Iris pigment epithelial cell (primary cell): ENCODE measurements at places on chromosomes 3 and 15.

- DNase-seq = no peak
Observed at GRCh38 chr15:58957101-58957973, 23.9 kb upstream of the SLTM start.

GRCh38 chr15:80609091-80609490, 86.0 kb upstream of the ABHD17C start:
- DNase-seq = no peak

DNA sequence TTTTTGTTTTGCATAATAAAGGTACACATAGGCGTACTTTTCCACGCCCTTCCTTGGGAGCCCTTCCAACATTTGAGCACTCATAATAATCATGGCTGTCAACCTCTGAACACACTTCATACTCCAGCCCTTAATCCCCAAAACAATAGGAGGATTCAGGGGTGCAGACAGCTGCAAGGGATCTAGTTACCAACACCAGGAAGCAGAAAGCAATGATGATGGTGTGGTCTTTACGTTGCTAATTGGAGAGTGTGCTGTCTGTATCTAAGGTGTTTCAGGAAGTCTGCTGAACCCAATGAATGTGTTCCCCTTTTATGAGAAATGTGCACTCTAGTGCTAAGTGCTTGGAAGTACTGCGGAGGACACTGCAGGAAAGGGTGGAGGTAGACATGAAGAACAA, 60.3 kb upstream of the PDZRN3 start:
- no peak for DNase-seq

DNA sequence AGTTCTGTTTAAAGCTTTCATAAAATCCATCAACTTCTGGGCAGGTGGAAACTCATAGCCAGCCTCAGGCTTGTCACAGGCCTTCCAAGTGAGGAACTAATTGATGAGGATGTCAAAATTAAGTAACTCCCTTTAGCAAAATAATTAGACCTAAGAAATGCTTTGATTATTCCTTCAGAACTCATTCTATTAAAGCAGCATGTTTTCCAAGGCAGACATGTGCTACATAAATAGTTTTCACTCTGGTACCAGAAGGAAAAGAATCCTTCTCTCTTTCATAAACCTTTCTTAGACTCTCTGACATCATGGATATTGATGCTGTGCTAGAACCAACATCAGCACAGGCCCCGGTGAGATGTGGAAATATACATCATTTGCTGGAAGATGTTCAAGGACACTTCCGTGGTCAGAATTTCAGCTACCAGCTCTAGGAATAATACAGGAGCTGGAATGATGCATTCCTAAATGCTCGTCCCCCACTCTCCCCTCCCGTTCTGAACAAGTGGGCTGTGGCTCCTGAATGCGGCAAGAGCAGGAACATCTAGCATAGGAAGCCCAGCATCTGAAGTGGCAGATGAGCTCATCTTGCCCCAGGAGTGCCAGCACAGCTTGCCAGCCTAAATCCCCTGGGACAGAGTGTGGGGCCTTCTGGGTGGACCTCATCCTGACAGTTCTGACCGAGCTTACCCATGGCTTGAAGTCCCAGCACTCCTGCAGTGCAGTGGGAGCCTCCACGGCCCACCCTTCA, 82.4 kb downstream of the WWTR1 start:
- peak; percentile 94 for DNase-seq

- no peak for DNase-seq
Observed at GRCh38 chr3:131620977-131621376, 118.2 kb upstream of the MRPL3 start.

DNA sequence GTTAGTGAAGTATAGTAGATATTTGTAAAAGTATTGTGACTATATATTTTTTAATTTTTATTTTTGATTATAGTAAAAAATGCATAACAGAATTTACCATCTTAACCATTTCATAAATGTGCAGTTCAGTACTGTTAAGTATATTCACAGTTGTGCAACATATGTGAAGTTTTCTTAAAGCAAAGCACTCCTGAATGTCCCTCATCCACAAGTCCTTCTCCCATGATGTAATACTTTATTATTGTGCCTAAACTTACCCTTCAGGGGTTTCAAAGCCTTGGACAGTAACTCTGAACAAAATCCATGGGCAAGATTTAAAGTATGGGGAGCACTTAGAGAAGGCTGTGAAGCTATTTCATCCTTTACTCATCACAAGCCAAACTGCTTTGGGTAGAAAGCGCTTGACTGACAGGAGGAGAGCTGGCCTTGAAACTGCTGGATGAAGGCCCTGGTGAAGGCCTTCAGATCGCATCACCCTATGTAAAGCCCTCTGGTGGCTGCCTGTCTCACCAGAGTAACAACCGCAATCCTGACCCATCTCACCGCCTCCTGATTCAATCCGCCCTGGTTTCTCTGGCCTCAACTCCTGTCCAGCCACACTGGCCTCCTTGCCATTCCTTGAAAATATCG, 28.0 kb downstream of the LSM3 start:
- no peak for DNase-seq

DNA sequence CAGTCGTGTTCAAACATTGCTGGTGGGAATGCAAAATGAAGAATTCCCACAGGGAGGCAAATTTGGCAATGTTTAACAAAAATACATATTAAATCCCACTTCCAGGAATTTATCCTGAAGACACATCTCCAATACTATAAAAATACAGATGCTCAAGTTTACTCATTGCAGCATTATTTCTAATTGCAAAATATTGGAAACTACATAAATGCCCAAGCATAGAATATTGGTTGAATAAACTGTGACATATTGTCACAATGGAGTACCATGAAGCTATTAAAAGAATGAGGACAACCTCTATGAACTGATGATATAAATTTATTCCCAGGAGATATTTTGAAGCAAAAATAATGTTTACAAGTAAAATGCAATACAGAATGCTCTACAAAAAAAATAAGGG, 49.7 kb upstream of the UBE2E2 start:
- no peak for DNase-seq

GRCh38 chr15:88657326-88658069, 18.7 kb downstream of the ISG20 start:
- DNase-seq = peak; percentile 55

- DNase-seq = no peak
Observed at GRCh38 chr3:144931590-144931989, 960.0 kb downstream of the DIPK2A start.

- DNase-seq = no peak
Observed at GRCh38 chr15:74794970-74795349, 13.1 kb downstream of the CSK start.

DNA sequence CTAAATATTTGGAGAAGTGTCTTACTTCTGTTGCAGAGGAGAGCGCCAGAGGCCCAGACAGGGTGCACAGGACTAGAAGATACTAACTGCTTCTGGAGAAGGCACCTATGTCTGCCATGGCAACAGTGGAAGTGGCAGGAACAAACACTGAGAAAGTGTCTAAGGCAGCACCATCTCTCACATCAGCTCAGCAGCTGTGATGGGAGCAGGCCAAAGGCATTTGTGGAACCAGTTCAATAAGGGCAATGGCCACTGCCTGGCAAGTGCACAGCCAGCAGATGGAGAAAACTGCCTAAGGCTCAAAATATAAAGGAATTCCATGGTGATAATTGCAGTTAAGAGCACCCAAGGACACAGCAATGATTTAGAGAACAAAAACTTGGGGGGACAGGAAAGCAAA, 563.0 kb upstream of the CCDC54 start:
- DNase-seq = no peak

GRCh38 chr3:10440684-10441083, 64.7 kb downstream of the ATP2B2 start:
- DNase-seq = no peak

DNA sequence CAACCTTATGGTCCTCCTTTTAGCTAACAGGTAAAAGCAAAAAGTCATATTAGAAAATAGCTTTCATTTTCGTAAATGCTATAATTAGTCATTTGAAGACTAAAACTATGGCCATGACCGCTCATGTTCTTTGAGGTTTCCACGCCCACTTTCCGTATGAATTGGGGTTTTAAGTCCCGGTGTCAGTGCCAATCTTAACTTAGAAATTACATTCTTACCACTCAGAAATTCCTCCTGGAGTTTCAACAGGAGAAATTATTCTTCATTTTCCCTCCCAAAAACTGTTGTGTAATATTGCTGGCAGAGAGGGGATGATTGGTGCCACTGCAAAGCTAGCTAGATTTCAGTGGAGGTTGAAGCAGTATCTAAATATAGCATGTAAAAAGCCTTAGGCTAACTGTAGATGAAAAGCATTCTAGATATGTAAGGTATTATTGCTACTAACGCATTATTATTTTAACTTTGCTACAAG, 71.0 kb upstream of the MDFIC2 start:
- no peak for DNase-seq

DNA sequence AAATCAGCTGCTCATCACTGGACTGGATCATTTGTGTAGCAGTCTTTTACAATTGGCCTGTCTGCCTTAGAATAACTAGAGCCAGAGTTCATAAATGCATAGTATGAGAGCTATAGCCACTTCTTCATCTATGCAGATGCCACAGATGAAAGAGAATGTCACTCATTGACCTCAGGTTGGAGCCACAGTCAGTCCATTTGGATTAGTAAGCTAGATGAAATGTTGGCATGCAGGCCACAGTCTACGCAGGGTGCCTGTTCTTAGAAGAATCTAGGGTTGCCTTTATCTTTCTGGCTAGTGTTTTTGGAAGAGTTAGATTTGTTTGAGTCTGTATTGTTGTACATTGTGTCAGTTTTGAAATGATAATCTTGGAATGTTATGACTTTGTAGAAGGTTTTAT, 25.4 kb upstream of the EDEM1 start:
- DNase-seq = peak; percentile 89

GRCh38 chr3:180679178-180680096, at the start of gene CCDC39:
Gene CCDC39 (minus strand): TSS chr3:180679489. CDS start chr3:180679380, 109 bp downstream.
- peak; percentile 51 for DNase-seq

DNA sequence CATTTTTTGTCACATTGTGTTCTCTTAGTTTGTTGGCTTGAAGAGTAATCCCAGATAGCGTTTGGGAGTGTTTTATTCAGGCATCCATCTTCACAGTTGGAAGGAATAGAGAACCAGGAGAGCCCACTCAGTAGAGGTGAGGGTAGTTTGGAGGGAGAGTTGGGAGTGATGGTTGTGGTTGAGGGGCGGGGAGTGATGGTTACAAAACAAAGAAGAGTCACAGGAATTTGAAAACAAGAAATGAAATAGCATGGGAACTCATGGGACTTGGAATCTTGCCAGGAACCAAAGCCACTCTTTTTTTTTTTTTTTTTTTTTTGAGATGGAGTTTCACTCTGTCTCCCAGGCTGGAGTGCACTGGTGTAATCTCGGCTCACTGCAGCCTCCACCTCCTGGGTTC, 36.3 kb downstream of the DUT start:
- DNase-seq = peak; percentile 64

- DNase-seq = no peak
Observed at GRCh38 chr3:183692436-183692835, 5.2 kb upstream of the YEATS2 start.

GRCh38 chr15:80920271-80920699, 69.3 kb downstream of the MESD start:
- DNase-seq = no peak

DNA sequence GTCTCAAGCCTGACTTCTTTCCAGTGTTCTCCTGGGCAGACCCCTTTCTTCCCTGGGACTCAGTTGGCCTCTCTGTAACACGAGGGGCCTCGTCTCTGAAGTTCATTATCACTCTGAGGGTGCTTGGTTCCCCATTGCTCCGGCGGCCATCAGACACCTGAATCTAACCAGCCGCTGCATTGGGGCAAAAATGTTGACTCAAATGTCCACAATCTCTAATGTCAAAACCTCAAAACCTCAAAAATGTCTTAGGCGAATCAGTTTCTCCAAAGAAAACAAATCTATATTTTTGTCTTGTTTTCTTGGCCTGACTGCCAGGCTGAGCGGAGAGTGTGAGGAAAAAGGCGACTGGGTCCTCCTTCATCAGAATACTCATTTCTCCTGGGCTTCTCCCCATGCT, 220.7 kb downstream of the VPS13C start:
- peak; percentile 66 for DNase-seq

GRCh38 chr3:37726525-37727290, 135.0 kb upstream of the CTDSPL start:
- DNase-seq = no peak

DNA sequence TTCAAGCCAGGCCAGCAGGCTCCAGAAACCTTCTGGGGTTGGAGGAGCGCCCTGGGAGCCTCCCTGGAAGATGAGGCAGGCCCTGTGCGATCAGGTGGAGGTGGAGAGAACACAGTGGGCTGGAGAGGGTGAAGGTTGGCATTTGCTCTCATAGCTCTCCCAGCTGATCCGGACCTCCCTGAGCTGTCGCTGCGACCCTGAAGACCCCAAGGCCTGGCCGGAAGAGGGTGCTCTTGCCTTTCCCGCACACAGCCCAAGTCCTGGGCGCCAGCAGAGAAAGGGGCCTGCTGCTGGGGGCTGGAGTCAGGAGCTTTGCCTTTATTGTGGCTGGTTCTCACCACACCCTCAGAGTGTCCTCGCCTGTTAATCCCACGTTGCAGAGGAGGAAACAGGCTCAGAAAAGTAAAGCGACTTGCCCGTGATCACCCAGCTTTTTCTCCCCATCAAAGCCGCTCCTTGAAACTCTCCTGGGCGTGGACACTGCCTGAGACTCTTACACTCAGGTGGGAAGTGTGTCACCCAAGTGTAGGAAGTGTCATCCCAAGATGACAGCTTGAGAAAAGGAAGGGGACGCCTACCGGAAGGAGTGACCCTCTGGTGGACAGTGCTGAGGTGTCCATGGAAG, 8.6 kb upstream of the RPL29 start:
- peak; percentile 37 for DNase-seq

DNA sequence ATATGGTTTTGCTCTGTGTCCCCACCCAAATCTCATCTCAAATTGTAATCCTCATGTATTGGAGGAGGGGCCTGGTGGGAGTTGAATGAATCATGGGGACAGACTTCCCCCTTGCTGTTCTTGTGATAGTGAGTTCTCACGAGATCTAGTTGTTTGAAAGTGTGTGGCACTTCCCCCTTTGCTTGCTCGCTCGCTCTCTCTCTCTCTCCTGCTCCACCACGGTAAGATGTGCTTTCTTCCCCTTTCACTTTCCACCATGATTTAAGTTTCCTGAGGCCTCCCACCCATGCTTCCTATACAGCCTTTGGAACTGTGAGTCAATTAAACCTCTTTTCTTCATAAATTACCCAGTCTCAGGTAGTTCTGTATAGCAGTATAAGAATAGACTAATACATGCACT, 60.7 kb downstream of the GSK3B start:
- DNase-seq = no peak

DNA sequence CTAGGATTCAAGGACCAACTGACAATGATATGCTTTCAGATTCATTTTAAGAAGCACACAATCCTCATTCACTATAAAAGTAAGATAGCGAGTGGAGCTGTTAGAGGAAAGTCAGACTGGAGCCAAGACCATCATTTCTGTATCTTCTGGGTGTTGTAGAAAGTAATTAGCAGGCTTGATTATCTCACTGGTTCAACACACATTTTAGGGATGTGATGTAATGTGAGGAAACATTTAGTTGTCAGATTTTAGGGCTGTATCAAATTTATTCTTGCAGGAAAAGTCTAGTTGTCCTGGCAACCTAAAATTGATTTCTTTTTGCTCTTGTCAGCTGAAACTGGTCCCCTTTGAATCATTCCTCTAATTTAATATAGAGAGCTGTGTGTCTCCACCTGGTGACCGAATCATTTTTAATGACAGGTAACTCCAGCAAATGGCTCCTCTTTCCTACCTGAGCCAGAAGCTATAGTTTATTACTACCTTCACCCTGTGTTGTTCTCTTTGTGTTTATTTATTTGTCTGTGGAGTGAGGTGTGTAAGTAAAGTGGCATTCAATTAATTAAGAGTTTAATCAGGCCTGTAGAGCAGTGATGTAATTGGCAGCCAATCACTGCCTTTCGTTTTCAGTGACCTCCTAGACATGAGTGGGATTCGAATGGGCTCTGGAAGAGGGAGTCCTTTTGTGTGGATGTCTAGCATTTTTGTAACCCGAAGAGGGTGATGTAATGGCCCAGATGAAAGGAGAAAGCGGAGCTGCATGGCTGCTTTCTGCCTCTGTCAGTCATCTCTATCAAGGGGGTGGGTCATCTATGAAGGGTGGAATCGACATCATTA, 125.8 kb downstream of the LPP start:
- peak; percentile 79 for DNase-seq
